Hematopoietic multipotent progenitor cell treated with erythropoietin and hydrocortisone succinate and interleukin-3 and kit ligand, for 15 days (in vitro differentiated cells): ENCODE measurements at places on chromosomes 3 and 15.

GRCh38 chr3:71111784-71112440 lies 471.6 kb downstream of the FOXP1 start:
- DNase-seq, result no peak

- no peak for DNase-seq
Measured at GRCh38 chr3:43995547-43996378, 245.9 kb upstream of the TOPAZ1 start.

GRCh38 chr3:182364723-182365650 lies 428.3 kb upstream of the ATP11B start:
- DNase-seq, result no peak

GRCh38 chr3:134374791-134375581 lies 739 bp upstream of the AMOTL2 start:
- DNase-seq, result no peak

GRCh38 chr15:54585063-54585462 lies 606.8 kb downstream of the UNC13C start:
- DNase-seq, result no peak

DNA sequence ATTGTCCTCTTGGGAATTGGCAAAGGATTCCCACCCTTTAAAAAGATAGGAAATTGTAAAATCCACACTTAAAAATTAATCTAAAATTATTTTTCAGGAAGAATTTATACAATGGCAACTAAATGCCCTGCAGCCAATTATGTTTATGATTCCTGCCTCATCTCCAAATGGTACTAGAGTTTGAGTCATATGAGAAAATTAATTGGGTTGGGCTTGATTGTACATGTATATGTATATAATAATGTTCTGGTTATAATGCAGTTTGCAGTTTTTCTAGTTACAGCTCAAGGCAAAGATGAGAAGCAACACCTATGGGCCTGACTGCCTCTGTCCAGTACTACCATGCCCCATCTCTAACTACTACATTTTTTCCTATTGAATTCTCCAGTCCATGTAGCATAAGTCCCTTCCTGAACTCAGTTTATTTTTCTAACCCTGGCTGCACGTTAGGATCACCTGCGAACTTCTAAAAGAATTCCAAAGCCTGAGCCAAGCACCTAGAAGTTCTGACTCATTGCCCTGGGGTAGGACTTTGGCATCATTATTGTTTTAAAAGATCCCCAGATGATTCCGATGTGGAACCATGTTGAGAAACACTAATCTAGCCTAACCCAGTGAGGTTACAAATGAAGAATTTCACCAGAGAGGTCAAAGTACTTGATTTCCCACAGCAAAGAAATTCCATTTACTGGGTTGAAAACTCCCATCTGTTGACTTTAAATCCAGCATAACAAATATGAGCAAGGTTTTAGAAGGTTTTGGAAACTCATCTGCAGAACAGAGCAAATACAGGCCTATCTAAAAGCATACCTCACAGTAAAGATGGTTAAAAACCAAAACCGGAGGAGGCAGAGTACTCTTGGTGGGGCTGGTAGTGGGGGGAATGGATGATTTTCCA lies 19.4 kb downstream of the TGFBR2 start:
- no peak for DNase-seq
